ENCODE measurements at places on chromosomes 2 and 18.

DNA sequence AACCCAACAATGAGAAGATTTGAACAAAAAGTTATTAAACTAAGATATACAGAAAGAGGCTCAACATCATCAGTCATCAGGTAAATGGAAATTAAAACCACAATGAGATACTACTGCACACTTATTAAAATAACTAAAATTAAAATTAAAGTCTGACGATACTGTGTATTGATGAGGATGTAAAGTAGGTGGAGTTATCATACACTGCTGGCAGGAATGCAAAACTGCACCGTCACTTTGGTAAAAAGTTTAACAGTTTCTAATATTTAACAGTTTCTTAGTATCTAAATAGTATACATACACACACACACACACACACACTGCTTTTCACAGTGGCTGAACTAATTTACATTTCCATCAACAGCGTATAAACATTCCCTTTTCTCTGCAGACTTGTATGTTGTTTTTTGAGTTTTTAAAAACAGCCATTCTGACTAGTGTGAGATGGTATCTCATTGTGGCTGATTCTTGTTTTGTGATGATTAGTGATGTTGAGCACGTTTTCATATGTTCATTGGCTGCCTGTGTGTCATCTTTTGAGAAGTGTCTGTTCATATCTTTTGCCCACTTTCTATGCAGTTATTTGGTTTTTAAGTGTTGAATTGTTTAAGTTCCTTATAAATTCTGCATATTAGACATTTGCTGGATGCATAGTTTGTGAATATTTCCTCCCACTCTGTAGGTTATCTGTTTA is 726.9 kb upstream of the CHAC2 start:
- DNase-seq, result no peak

DNA sequence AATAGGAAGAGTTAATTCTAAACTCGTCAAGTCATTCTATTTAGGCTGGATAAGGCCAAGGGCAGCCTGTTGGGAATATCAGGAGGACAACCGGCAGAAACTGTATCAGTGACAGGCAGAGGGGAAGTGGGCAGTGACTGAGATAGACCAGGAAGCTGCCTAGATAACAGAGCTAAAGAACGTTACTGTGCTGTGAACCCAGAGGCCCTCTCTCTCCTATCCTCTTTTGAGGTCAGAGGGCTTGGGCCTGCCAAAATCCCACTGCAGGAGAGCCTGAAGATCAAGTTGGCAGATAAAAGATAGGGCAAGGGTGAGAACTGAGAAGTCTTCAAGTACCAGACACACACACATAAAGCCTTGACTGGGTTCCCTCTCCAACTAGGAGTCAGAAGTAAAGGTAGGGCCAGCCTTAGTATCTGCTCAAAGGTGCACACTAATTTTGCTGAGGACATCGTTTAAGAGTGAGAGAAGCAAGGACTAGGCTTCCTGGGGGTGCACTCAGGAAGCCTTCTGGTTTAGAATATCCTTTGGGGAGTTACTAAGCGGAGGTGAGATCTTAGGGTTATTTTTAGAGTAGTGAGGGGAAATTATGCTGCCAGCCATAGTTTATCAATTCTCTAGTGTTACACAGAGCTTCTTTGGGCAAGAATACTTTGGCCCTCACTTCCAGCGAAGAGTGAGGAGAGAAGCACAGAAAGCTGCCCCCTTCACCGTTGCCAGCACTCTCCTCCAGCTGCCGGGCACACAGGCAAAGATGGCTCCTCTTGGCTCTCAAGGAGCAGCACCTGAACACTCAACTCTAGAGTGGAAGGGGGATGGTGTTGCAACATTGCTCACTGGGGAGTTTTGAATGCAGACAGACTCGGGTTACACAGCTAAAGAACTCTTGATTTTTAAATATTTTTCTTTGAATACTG is 9.8 kb downstream of the CAVIN2 start:
- DNase-seq, result no peak

DNA sequence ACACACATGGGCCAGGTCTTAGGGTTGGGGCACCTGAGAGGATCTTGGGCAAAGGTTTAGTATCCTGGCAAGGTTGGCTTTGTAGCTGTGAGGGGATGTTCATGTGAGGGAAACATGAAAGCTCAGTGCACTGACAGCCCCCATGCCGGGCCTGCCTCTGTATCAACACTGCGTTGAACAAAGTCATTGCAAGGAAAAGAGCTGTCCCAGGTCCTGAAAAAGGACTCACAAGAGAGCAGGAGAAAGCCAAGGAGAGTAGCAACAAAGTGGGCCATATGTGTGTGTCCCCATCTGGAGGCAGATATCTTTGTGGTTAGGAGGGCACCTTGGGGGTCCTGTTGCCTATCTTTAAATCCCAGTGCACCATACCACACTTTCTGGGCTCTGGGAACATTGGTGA is 237.8 kb upstream of the THSD7B start:
- DNase-seq, result no peak

DNA sequence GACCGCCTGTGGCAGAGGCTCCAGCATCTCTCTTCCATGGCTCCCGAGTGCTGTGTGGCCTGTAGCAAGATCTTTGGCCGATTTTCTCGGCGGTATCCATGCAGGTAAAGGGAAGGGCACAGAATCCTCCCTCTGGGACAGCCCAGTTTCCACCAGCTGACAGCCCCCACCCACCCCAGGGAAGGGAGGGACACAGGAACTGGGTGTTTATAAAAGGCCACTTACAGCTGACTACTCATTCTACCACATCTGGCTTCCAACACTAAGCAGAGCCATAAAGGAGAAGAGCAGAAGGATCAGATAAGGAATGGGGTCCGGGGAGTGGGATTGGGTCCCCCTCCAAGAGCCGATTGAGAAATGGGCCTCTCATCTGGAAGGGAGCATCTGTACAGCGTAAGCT is 20.2 kb downstream of the RUFY4 start:
- DNase-seq, result no peak

DNA sequence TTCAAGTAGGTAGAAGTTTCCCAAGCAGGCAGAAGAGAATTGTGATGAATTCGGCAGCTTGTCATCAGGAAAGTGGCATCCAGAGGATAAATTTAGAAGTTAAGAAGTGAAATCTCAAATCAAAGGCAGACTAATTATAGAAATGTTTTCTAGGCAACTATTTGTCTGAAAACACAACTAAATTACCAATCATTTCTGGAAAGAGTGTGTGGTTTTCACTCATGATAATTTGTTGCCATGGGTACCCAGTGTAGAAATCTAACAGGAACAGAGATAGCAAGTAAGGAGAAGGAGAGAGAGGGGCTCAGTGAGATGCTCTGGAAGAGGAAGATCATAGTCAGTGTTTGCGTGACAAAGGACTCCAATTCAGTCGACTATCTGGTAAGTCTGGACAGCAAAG is 208.1 kb downstream of the NCKAP5 start:
- no peak for DNase-seq

DNA sequence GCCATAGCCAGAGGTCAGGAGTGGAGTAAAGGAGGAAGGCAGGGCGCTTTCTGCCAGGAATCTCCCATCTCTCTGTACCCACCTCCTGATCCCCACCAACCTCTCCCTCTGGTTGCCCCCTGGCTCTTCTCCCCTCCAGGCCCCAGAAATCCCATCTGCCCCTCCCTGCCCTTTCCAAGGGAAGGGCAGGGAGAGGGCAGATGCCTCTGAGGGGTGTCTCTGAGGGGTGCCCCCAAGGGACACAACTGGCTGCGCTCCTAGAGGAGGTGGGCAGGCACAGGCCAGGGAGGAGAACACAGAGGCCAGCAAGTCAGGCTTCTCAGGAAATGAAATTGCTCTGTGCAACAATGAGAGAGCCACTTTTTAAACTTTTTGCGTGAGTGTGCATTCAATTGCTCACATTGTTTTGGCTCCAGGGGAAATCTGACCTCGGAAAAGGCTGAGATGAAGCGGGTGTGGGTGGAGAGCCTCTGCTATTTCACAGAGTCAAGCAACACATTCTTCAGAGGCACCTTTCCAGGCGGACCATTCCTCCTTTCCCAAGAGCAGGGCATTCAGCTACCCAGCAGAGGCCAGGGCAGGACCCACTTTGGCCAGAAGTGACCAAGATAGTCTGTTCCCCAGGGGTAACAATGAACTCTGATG is 125.5 kb downstream of the SMAD7 start:
- DNase-seq, result no peak

DNA sequence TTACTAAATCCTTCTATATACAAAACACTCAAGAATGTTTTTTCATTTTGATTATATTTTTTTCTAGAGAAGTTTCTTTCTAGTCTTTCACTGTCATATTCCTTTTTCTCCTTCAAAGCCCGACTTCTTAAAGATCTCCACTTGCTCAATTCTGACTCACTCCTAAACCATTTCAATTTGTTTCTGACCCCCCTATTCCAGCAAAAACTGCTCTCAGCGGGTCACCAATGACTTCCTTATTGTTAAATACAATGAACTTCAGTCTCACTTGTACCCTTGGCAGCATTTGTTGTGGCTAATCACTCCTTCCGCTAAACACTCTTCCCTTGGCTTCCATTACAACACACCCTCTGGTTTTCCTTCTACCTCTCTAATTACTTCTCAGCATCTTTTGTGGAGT is 111.1 kb upstream of the RBBP8 start:
- DNase-seq, result no peak

DNA sequence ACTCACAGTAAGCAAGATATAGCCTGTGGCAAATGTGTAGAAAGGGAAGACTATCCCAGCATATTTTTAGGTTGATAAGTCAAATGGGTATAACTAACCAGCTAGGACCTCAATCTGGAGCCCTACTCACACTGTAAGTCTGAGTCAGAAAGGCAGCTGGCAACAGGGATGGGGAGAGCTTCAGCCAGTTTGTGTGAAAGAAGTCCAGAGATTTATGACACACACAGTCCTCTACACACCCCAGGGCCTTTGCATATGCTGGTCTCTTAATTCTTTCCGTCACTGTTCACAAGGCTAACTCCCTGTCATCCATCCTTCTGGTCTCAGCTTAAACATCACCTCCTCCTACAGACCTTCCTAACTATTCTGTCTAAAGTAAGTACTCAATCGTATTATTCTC is 5.9 kb upstream of the TCF4 start:
- no peak for DNase-seq

- no peak for DNase-seq
Measured at GRCh38 chr2:47222826-47223554, 67.9 kb upstream of the STPG4 start.

GRCh38 chr18:612156-612555 is 15.4 kb downstream of the CLUL1 start:
- no peak for DNase-seq

DNA sequence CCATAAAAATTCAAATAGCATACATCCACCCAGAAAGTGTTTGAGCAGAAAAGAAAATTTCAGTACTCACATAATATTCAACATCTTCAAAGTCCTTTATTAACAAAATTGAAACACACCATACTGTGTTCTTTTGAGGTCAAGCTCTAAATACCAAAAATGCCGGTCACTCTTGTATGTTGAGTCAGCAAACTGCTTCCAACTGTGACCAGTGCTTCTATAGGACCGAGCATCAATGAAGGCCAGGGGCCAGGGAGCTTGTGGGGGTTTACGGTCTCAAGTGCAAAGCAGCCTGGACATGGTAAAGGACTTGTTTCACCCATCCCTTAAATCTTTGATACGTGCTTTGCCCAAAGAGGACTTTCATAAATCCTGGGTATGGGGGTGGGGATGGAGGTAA is 112.7 kb upstream of the REV1 start:
- no peak for DNase-seq

GRCh38 chr2:104793966-104794365 is 59.9 kb upstream of the POU3F3 start:
- DNase-seq, result no peak

DNA sequence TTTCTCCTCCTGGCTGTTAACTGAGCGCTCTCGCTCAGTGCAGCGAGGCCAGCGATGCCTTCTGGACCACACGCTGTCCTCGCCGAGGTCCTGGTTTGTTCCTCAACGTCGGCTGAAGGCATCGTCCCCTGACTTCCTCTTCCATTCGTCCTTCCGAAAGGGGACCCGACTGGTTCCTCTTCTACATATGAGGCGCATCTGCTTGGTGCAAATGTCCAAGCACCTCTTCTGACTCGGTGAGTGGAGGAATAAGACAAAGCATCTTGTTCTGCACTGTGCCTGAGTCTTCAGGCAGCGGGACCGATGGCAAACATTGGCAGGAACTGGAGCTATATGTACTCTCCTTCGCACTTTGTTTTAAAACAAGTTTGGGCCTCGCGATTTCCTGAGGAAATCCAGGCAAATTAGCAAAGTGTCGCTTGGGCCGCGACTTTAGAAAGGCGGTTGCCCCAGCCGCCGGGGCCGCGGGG is 621 bp upstream of the KCNS3 start:
- no peak for DNase-seq

GRCh38 chr2:9174771-9175437 is 31.7 kb upstream of the ASAP2 start:
- peak; percentile 83 for DNase-seq

GRCh38 chr2:50858156-50858555 is 173.8 kb downstream of the NRXN1 start:
- DNase-seq, result no peak

- DNase-seq, result no peak
Measured at GRCh38 chr2:200985799-200986198, 22.3 kb upstream of the ORC2 start.

DNA sequence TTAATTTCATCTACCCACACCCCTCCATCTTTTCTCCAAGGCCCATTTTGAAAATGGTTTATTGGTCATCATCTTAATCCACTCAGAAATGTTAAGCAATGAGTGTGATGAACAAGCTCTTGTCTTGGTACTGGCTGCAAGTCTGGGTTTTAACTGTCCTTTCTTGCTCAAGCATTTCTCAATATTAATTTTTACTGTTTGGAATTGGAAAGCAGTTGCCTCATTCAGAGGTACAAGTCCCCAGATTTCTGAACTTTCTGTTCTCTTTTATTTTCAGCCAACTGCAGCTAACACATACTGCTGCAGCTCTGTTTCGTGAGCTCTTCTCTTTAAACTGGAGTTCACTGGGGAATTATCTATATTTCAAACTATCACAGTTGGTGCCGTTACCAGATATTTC is 99.4 kb upstream of the TEX51 start:
- DNase-seq, result no peak

- no peak for DNase-seq
Measured at GRCh38 chr18:30787410-30787809, 255.1 kb downstream of the DSC3 start.

GRCh38 chr2:124316881-124317605 is 292.0 kb downstream of the CNTNAP5 start:
- no peak for DNase-seq

DNA sequence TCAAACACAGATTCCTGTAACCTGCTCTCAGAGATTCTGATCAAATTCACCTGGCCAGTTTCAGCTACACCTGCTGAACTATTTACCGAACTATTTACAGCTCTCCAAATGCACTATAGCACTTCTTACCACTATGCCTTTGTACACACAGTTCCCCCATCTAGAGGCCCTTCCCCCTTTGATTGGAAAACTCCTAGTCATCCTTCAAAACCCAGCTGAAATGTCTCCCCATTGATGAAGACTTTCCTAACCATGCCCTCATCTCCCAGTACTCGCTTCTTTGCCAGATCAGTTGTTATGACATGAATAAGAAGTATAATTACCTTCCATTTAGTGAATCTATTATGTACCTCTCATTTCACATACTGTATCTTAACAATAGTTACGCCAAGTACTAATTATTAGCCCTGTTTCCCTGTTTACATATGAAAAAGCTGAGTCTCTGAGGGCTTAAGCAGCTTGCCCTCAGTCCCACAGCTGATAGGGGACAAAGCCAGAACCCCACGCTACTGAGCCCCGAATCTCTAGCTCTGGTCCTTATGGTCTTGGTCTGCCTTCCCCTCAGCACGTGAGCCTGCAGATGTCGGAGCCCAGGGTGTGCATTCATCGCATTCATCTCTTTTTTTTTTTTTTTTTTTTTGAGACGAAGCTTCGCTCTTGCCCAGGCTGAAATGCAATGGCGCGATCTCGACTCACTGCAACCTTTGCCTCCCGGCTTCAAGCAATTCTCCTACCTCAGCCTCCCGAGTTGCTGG is 64.7 kb upstream of the ASAP2 start:
- DNase-seq, result peak; percentile 33

Data from NCI-H1417 (cell line).